Hindlimb muscle (tissue), 1 donor: ENCODE measurements at places on chromosomes 13 and 19.

DNA sequence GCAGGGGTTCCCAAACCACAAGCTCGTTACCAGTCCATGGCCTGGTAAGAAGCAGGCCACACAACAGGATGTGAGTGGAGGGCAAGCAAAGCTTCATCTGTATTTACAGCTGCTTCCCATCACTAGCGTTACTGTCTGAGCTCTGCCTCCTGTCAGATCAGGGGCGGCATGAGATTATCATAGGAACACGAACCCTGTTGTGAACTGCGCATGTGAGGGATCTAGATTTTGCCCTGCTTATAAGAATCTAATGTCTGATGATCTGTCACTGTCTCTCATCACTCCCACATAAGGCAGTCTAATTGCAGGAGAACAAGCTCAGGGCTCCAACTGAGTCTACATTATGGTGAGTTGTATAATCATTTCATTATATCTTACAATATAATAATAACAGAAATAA is 677.4 kb upstream of the SLITRK6 start:
- DNase-seq, result no peak

GRCh38 chr19:44367024-44367423 is 10.5 kb upstream of the ZNF112 start:
- no peak for DNase-seq

- DNase-seq, result no peak
These were observed 54.9 kb downstream of the TUBGCP3 start for GRCh38 chr13:112532837-112533745.

GRCh38 chr13:49679246-49679645 is 12.0 kb downstream of the EBPL start:
- no peak for DNase-seq

- DNase-seq, result no peak
These were observed 1153.7 kb downstream of the PCDH9 start for GRCh38 chr13:66076417-66076816.

DNA sequence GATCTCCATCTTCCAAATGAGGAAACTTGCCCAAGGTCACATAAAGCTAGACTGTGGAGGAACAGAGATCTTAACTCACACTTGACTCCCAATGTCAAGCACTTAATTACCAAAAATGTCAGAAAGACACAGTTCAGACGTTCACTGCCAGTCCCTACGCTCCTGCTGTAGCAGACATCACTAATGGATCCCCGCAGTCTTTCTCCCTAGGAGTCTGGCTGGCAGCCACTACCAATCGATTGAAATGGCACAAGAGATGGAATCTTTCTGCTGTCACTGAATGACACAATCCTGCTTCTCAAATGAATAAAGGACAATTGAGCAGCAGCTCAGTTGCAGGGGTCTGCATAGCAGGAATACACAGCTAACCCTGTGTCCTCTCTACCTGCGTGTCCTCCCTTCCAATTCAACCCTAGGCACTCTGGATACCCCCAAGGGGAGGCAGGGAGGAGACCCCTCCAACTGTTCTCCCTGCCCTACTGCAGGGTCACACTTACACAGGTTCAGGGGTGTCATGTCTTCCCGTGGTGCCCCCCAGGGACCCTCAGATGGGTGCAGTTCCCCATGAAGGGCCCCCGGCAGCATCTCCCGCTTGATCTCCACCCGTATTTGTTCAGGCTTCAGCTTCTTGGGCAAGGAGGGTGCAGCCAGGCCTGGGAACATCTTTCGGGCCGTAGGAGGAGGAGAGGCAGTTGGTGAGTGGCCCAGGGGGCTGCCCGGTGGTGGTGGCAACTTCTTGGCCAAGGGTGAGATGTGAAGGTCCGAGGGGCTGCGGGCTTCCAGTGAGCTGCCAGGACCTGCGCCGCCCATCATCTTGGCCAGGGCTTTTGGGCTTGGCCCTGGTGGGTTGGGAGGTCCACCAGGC is 7.9 kb upstream of the AKAP8L start:
- DNase-seq, result no peak

DNA sequence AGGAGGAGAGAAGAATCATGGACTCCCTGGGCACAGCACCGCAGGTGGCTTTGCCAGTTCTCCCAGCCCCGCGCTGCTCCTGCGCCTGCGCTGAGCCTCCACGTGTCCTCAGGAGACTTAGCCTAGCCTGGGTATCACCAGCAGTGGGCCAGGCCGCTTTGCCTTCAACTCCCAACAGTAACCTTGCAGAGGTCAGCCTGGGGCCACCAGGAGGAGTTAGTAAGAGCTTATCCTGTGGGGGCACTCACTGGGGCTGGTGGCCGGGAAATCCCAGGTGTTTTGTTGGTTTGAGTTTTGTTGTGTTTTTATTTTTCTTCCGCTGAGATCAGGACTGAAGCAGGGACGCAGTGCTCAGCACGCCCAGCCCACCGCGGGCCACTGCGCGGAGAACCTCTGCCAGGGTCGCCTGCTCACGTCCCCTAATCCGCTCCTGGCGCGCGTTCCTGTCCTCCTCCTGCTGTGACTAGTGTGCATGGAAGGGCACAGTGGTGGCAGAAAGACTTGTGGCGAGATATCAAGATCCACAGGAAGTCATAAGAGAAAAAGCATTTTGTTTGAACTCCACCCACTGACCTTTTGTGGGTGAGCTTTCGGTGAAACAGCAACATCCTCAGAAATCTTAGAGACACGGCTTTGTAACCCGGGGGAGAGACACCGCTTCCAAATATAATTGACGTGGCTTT is 207.4 kb upstream of the RFC3 start:
- DNase-seq, result no peak

DNA sequence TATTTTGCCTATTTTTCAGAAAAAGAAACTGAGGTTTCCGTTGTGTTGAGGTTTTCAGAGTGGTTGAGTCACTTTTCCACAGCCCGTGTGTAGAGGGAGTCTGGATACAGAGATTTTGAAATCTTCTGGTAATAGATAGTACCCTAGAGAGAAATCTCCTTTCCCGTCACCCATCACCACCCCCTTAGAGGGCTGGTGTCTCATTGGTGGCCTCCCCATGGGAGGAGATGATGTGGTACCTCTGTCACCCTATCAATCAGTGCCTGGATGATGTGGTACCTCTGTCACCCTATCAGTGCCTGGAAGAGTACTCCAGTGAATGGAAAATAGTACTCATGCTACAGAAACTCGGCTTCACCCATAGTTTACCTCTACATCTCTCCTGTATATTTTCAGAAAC is 42.2 kb upstream of the SERP2 start:
- no peak for DNase-seq

GRCh38 chr19:50909240-50910070 is 1.7 kb downstream of the KLK4 start:
- DNase-seq, result no peak

DNA sequence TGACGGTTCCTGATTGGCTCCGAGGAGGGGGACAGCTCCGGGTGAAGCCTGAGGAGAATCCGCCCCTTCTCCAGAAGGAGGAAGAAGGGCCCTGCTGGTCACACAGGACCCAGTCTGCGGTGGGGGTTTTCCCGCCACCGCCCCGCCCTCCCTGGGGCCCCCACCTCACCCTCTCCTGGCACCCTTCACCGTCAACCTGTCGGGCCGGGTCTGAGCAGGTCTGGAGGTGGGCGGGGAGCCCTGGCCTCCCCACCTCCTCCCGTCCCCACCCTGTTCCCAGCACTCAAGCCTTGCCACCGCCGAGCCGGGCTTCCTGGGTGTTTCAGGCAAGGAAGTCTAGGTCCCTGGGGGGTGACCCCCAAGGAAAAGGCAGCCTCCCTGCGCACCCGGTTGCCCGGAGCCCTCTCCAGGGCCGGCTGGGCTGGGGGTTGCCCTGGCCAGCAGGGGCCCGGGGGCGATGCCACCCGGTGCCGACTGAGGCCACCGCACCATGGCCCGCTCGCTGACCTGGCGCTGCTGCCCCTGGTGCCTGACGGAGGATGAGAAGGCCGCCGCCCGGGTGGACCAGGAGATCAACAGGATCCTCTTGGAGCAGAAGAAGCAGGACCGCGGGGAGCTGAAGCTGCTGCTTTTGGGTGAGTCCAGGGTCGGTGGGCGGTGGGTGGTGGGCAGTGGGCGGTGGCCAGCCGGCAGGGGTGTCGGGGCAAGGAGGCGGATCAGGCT is at the start of gene GNA15:
Gene GNA15, plus strand, starts transcription at position 73 of the 723 bp plus-strand sequence. Its CDS starts 418 bp downstream, at position 491.
- no peak for DNase-seq

- no peak for DNase-seq
These were observed 82.7 kb downstream of the FOXO1 start for GRCh38 chr13:40583738-40584137.

GRCh38 chr13:98792785-98793495 is 40.5 kb upstream of the SLC15A1 start:
- DNase-seq, result no peak

- DNase-seq, result no peak
These were observed 306 bp downstream of the SUGT1 start for GRCh38 chr13:52652980-52653303.

GRCh38 chr13:50078231-50078894 is 63.1 kb downstream of the KCNRG start:
- DNase-seq, result no peak

- no peak for DNase-seq
These were observed 222.4 kb downstream of the KCTD12 start for GRCh38 chr13:76663592-76664335.

DNA sequence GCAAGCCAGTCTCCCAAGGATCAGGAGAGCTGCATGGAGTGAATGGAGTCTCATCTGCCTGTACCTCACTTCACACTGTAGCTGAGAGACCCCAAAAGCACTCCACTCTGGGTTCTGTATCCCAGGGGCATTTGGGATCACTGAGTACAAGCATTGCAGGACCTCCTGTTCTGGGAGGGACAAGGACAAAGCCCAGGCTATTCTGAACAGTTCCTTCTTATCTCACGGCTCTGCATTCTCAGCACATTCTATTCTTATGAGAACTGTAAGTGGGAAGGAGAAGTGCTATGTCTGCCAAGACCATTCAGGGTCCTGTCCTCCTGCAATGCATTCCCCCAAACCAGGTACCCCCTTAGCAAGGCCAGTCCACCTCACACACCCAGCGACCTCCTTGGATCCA is 42.8 kb downstream of the RNF6 start:
- no peak for DNase-seq

DNA sequence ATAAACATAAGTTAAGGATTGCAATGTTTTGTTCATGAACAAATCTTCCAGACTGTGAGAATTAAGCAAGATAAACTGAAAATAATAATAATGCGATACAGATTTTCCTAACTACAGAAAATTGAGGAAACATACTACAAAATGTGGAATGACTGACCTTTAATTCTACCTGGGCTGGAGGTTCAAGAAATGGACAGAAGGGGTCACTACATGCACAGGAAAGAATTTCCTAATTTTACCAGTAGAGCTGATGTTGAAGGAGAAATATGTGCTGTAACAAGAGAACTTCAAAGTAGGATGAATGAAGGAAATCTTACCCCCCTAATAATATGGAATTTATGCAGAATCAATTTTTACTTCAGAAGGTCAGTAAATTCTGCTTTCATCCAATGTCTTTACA is 62.3 kb downstream of the ZNF627 start:
- DNase-seq, result no peak

DNA sequence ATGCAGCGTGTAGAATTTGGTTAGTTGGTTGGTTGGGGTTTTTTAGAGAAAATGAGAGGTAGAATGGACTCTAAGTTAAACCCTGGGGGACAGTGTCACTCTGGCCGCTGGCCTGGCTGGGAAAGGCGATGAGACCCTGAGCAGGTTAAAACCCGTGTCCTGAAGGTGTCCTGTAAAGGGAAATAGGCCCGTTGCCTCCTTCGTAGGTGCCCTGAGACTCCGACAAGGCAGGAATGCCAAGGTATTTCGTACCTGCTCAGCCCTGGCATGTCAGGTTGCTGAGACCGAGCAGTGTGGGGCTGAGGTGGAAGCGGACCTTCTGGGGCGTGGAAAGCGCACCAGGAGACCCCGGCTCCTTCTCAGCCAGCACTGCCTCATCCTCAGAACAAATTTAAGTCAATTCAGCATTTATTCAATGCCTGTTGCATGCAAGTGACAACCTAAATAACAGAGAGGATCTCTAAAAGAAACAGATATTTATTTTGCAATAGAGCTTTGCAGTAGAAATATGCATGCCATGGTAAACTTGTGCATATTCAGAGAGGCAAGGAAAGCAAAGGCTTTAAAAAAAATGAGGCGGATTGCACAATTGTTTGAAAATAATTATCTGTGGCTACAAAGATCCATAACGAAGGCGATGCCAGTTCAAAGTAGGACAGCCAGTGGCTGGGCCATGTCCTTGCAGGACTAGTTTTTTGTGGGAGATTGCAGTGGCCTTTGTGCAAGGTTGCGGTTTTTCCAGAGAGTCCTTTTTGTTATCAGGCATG is 1.4 kb upstream of the RAB20 start:
- DNase-seq, result no peak

GRCh38 chr19:49497789-49498103 is 1.5 kb downstream of the RPS11 start:
- DNase-seq, result no peak

- DNase-seq, result no peak
These were observed 64.7 kb downstream of the TNFRSF19 start for GRCh38 chr13:23634897-23635296.

DNA sequence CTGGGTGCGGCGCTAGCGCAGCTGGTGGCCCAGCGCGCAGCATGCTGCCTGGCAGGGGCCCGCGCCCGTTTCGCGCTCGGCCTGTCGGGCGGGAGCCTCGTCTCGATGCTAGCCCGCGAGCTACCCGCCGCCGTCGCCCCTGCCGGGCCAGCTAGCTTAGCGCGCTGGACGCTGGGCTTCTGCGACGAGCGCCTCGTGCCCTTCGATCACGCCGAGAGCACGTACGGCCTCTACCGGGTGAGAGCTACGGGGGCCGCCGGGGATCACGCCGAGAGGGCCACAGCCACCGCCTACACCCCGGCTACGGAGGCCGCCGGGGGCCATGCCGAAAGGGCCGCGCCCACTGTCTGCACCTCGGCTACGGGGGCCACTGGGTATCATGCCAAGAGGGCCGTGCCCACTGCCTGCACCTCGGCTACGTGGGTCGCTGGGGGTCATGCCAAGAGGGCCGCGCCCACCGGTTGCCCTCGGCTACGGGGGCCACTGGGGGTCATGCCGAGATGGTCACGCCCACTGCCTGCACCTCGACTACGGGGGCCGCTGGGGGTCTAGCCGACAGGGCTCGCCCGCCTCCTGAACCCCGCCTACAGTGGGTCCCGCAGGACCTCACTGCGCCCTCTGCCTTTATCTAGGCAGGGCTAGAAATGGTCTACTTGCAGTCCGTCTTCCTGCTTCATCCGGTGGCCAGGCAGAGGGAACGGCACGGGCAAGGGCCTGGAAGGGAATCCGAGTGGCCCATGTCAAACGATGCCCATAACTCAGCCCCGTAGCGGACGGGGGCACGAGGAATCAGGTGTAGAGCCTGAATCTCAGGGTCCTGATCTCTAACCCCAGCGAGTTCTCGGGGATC is 500 bp downstream of the PGLS start:
- peak; percentile 87 for DNase-seq

- peak; percentile 57 for DNase-seq
These were observed 1.0 kb upstream of the CEACAM1 start for GRCh38 chr19:42529248-42529764.

GRCh38 chr13:91375116-91375729 is 23.2 kb upstream of the GPC5 start:
- DNase-seq, result no peak
